ENCODE measurements at places on chromosomes 13 and 19.

DNA sequence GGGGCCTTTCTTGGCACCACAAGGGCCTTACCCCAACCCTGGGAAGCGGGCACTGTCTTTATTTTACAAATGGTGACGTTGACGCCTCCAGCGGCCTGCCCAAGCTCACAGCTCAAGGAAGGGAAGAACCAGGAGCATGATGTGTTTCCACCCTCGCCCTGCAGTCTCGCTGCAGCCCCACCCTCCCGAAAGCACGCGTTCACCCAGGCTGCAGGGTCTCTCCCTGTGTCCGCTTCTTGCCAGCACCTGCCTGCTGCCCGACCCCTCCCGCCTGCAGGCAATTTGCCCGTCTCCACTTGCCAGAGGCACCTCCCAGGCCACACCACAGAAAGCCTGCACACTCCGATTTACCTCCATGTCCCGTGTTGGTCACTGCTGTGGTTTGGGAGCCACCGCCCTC lies 76.6 kb downstream of the SLC15A1 start:
- DNase-seq: no peak

GRCh38 chr13:81714513-81714912 lies 1373.6 kb upstream of the SPRY2 start:
- DNase-seq: no peak

GRCh38 chr13:71437704-71438103 lies 429.3 kb downstream of the DACH1 start:
- no peak for DNase-seq

GRCh38 chr13:46565808-46566750 lies 13.1 kb downstream of the LRCH1 start:
- no peak for DNase-seq
